ENCODE measurements at places on chromosomes 5 and 9.

- DNase-seq = no peak
These were observed 232.5 kb downstream of the HSPA4 start for GRCh38 chr5:133284306-133284705.

DNA sequence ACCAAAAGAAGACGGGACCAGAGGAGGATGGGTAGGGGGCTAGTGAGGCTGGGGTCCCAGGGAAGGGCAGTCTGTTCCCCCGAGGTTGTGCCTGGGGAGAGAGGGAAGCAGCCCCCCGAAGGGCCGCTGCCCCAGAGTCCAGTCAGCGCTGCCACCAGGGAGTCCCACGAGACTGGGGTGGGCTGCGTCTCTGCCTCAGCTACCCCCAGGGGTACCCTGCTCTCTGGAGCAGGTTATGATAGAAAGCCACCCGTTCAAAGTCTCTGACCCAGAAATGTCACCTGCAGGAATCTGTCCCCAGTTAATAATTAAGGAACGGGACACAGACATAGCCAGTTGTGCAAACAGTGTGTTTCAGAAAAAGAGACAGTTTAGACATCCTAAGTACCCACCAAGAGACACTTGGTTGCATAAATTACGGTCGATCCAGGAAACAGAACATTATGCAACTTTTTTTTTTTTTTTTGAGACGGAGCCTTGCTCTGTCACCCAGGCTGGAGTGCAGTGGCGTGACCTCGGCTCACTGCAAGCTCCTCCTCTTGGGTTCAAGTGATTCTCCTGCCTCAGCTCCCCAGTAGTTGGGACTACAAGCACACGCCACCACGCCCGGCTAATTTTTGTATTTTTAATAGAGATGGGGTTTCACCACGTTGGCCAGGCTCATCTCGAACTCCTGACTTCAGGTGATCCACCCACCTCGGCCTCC, 10.7 kb upstream of the AGPAT2 start:
- DNase-seq = no peak

GRCh38 chr9:124248960-124249359, 8.8 kb upstream of the NEK6 start:
- no peak for DNase-seq

DNA sequence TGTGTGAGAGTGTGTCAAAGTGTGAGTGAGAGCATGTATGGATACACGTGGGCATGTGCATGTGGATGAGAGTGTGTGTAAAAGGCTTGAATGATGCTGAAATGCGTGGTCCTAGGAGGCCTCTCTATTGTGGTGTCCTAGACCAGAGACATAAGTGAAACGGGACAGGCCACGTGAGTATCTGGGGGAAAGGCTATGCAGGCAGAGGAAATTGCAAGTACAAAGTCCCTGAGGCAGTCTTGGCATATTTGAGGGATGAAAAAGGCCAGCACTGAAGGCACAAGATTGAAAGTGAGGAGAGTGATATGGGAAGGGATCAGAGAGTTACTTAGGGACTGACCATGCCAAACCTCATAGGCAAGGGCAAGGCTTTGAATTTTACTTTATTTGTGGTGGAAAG, 67.2 kb upstream of the CCDC152 start:
- no peak for DNase-seq

DNA sequence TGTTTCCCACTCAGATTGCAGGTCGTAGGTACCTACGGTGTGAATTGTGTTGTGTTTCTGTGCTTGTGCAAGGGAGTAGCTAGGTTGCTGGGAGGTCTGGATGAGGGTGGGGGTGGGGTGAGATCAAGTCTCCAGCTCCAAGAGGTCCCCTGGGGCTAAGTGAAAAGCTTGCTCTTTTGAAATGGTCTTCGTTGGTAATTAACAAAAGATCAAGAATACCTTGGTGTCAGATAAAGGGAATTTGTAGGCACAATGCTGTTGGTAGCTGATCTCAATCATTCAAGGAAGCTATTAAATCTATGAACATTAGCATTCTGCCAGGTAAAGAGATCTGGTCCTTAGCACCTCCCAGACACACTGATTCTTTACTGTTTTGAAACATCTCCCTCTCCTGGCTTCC, 928 bp upstream of the PCDHGC4 start:
- no peak for DNase-seq

- no peak for DNase-seq
These were observed 61.0 kb downstream of the ANGPTL2 start for GRCh38 chr9:127061411-127061810.

DNA sequence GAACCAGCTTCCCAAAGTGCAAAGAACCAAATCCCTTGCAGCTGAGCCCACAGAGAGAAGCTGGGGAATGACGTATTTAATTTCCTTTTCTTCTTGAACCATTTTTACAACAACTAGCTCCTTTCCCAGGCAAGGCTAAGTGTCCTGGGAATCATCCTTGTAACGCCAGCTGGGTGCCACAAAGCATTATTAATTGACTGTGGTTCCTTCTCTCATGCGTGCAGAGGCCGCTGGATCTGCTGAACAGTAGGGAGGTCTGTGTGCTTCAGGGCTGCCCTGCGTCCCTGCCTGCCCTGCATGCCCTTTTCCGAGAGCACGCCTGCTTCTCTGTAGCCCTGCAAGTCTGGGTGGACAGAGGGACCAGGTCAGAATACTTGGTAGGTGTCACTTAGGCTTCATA, 124.1 kb upstream of the OTULINL start:
- DNase-seq = no peak

DNA sequence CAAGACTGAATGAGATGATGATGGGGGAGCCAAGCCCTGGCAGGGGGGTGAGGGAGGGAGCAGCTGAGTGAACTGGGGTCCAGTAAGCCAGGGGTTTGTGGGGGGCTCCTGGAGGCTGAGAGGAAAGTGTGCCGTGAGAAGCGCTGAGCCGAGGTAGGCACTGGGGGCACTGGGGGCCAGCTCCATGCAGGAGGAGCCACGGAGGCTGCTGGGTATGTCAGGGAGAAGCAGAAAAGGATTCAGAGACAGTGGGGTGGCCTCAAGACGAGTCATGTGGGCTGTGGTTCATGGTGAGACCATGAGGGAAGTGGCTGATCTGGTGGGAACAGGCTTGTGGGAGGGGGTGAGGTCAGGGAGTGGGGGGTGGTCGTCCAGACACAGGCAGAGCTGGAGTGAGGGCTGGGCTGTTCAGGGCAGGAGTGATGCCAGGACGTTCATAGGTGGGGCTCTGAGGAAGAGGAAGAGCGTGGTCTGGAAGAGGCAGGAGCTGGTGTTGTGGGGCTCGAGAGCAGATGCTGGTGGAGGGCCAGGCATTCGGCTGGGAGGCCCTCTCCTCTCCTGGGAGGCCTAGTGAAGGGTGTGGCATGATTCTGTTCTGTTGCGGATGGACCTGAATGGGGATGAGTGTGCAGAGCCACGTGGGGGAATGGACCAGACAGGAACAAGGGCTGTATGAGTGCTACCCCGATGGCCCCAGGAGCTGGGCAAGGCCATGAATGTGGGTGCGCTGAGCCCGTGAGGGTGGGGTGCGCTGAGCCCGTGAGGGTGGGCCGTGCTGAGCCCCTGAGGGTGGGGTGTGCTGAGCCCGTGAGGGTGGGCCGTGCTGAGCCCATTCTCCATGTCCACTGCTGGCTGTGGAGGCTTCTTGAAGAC, 92.7 kb upstream of the CACNA1B start:
- DNase-seq = no peak

GRCh38 chr5:121029536-121030245, 565.6 kb downstream of the PRR16 start:
- peak; percentile 17 for DNase-seq

- peak; percentile 13 for DNase-seq
These were observed 295.9 kb downstream of the NFIB start for GRCh38 chr9:14018081-14018480.

- no peak for DNase-seq
These were observed 19.8 kb upstream of the CARTPT start for GRCh38 chr5:71699233-71699632.

DNA sequence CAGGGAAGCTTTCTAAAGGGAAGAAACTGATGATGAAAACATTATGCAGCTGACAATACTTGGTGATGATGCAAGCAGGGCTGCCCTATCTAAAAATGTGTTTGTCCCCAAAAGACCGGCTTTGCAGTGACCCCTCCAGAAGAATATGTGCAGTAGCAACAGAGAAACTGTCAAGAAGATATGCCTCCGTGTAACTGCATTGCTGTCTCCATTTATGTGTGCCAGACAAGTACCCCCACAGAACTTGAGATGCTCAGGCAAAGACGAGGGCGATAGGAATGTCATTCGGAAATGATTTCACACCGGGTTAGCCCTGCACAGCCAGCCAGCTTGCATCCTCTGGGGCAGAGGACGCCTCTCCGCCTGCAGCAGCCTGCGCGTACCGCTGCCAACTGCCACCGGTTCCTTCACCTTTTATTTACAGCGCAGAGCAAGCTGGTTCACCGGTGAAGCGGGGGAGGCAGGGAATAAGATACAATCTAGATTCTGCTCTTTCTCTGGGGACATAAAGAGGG, 2.0 kb downstream of the GABBR2 start:
- DNase-seq = peak; percentile 65

DNA sequence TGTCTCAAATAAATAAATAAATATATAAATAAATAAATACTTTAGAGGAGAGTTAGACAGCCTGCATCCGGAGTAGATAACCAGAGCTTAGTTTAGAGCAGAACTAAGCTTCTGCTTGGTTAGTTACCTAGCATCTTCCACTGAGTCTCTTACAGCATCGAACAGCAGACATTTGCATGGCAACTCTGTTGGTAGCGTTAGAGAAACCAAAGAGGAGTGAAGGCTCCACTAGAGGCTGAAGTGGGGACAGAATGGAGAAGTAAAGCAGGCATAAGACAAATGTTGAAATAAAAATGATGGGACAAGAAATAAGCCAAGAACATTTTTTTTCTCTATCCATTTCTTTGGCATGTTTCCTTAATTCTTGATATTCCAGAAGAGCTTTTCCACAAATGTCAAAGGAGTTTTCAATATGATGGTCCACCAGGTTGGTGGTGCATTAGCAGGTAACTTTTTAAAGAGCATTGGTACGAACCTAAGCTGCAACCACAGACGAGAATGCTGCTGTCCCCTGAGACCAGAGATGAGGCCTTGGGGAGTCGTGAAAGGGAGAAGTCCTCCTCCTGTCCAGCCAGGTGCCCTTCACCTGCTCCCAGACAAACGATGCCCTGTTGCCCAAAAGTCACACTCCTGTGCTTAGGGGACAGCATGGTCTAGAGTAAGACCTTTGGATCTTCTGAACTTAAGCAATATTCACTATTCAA, 438.3 kb downstream of the DIRAS2 start:
- no peak for DNase-seq

DNA sequence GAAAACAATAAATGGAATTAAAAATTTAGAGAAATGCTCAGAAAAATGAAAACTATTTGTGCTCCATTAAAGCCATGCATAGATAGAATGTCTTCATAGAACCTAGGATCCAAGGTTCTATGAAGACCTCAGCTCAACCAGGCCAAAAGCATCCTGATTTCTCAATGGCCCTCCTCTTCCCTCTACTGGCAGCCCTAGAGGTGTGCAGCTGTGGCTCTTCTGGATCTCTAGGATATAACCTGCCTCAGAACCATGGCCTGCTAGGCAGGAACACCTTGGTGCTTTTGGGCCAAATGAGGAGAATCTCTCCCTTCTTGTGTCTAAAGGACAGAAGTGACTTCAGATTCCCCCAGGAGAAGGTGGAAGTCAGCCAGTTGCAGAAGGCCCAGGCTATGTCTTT, 15.1 kb downstream of the IFNA1 start:
- DNase-seq = peak; percentile 60

GRCh38 chr5:170420806-170421412, 31.7 kb upstream of the KCNMB1 start:
- peak; percentile 85 for DNase-seq

Data from GM03348 (cell line).